ENCODE measurements at places on chromosomes 4 and X.

GRCh38 chr4:139242511-139243051 lies 37.4 kb downstream of the MGARP start:
- DNase-seq = no peak

DNA sequence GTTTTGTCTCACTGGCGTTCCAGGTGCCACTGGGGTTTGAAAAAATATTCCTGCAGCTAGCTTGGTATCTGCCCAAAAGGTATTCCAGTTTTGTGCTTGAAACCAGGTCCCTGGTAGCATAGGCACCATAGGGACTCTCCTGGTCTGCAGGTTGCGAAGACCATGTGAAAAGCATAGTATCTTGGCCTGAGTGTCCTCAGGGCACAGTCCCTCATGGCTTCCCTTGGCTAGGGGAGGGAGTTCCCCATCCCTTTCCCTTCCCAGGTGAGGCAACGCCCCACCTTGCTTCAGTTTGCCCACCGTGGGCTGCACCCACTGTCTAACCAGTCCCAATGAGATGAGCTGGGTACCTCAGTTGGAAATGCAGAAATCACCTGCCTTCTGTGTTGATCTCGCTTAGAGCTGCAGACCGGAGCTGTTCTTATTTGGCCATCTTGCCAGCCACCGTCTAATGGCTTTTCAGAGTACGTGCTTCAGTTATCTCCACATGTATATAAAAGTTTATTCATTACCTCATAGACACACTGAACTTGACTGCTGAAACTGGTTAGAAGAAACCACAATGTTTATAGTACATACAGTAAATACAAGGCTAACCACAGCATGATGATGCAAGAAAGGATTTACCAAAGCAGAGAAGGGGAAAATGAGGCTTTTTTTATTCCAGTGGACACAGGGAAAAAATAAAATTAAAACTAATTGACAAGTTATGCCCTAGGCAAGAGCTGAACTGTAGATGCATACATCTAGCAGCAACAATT lies 10.6 kb downstream of the PBDC1 start:
- DNase-seq = no peak

GRCh38 chr4:6938237-6938636 lies 28.6 kb downstream of the TBC1D14 start:
- DNase-seq = no peak

GRCh38 chr4:14864365-14865030 lies 137.8 kb upstream of the CPEB2 start:
- DNase-seq = no peak

DNA sequence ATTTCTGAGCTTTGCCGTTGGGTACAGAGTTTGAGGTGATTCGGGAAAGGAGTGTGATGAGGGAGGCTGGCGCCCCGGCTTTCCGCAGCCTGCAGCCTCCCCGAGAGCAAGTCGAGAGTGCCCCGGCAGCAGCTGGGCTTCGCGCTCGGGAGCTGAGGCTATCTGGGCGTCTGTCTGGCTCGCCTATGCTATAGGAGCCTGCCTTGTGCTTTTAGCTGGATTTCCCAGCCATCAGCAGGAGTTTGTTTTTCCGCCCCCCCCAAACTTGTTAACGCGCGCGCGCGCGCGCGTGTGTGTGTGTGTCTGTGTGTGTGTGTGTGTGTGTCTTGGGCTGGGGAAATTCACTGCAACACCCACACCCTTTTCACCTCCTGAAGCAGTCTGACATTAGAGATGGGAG lies 765 bp upstream of the DGKK start:
- no peak for DNase-seq

DNA sequence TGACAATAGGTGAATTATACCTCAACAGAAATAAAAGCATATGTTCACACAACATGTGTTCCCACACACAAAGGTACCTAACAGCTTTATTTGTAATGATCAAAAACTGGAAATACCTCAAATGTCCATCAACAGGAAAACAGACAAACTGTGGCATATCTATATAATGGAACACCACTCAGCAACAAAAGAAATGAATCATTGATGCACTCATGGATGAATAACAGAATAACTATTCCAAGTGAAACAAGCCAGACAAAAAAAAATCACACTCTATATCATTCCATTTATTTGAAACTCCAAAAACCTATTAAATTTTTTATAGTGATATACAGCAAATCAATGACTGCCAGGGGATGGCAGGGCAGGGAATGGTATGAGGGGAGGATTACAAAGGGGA lies 148.1 kb downstream of the PLS3 start:
- DNase-seq = no peak

DNA sequence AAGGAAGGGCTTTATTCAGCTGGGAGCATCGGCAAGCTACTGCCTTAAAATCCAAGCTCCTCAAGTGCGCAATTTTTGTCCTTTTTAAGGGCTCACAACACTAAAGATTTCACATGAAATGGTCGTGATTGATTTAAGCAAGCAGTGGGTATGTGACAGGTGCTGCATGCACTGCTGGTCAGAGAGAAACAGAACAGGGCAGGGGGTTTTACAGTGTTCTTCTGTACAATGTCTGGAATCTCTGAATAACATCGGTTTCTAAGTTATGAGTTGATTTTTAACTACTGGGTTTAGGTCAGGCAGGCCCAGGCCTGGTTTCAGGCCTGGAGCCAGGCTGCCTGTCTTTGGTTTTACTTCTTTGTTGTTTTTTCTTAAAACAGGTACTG lies 6.0 kb downstream of the UGT2B17 start:
- no peak for DNase-seq

DNA sequence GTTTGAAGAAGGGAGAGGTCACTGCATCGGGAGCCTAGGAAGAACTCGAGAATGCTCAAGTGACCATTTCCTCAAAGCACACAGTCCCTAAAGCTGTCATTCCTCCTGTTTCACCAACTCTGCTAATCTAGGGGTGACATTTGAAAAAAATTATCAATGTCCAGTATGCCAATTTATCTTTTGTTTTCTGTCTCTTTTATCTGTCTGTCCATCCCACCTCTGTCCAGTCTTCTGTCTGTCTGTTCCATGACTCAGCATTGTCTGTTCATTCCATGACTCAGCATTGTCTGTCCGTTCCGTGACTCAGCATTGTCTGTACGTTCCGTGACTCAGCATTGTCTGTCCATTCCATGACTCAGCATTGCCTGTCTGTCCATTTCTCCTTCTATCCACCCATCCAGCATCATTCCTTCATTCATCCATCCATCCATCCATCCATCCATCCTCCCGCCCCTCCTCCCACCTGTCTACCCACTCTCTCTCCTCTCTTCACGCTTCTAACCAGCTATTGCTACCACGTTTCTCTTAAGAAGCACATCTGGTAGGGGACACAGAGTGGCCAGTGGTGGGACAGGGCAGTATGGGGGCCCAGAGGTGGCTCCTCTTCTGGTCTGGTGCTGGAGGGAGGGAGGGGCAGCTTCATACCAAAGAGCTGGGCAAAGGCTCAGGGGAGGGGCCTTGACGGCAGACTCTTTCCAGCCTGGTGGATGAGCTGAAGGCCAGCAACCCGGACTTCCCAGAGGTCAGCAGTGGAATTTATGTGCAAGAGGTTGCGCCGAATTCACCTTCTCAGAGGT lies 34.1 kb downstream of the HTRA3 start:
- no peak for DNase-seq

DNA sequence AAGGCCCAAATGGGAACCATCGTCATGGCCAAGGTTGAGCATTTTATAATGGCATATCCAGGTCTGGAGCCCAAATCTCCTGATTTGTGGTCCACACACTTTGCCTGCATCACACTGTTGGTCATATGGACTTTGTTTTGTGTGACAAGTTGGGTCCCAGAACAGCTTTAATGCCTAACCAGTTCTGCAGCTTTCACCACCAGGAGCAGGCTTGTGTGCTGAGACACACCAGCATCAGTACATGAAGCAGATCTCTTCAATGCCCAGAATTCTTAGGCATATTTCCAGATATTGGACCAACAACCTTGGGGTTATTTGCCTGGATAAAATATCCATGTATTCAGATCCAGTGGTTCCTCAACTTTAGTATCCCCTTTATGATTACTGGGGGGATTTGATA lies 371.3 kb downstream of the FBXW7 start:
- DNase-seq = no peak

GRCh38 chr4:10095296-10095991 lies 21.2 kb downstream of the WDR1 start:
- DNase-seq = no peak

DNA sequence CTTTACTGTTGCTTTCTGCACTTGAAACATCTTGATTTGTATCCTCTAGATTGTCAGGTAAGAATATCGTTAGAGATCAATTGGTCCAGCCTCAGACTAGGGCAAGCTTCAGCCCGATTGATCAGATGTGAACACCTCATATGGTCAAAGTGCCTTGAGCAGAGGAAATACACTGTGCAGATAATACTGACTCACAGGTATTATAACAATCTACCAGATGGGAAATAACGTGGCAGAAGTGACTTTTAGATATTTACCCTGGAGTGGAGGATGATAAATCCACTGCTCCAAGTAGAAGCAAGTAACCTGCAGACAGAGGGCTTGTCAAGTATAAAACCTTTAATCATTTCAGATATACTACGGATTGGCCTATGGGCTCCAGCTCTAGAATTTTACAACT lies 17.9 kb downstream of the VEGFC start:
- no peak for DNase-seq

DNA sequence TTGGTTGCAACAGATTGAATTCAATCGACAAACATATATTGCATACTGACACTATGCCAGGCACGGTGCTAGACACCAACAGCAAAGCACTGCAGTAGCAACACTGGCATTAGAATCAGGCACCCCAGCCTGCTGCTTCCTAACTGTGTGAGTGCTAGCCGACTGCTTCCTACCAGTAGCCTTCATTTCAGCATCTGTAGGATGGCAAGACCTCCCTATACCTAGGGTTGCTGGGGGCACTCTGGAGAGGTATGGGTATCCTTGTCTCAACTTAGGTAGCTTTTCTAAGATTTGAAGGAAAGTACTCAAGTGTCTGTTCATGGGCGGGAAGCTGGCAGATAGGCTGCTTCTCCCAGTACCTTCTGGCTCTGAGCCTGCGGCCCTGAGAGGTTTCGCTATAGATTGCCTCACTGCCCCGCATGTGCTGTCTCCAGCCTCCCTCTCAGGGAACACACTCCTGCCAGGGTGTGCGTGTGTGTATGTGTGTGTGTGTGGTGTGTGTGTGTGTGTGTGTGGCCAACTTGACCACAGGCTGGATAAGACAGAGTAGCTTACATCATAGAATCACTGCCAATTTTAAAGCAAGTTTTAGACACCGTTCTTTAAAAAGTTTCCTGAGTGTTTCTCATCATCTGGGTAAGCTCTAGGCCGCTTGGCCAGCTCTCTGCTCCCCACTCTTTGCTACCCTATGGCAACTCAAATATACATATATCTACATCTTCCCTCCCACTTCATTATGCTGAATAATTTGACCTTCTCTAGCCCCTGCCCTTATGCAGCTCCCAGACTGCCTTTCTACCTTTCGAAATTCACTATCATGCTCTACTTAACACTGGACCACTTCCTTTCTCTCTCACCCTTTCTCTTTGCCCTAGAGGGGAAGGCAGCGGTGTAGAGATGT lies 97.0 kb upstream of the PJA1 start:
- no peak for DNase-seq

DNA sequence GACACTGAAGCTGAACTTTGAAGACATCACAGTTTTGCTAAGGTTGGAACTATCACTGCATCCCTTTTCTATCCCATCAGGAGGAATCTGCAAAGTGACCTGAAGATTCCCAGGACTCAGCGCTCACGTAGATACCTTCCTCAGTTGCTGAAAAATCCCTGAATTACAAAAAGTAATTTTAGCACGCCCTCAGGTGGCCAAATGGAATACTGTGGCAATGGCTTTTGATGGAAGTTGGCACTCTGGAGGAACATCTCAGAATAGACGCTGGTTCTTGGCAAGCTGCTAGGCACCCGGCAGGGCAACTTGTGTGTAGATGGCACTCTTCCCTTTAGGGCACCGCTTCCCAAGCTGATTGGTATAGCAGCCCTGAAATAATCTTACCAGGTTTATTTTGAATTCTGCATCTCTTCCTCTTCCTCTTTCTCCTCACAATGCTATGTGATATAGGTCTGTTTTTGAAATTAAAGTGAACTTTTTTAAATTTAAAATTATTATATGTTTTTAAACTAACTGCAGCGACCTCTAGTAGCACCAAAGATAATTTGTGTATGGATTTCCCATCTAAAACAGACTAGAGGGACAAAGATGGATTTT lies 16.3 kb upstream of the ESX1 start:
- DNase-seq = no peak

DNA sequence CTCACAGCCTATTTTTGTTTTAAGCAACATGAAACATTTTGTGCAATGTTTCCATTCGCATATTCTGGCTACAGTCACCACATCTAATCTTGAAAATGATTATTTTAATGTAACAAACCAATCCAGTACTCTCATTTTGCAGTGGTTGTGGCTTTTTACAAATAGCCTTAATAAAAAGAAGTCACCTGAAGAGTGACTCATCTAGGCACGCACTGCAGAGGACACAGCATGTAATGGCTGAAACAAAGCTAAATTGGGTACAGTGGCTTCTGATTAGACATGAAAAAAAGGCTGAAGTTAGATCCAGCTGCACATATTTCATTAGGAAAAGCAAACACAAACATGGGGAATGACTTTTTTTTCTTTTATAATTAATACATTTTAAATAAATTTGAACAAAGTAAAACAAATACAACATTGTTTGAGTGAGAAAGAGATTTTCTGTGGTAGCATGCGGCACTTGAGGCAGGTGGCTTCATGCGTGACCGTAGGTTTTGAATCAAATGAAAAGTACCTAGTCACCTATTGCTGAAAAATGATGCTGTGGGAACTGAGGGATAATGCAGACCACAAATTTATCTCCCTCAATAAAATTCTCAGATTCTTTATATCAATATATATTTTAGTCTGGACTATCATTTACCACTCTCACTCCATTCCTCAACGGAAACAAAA lies 240.8 kb upstream of the DDX53 start:
- DNase-seq = no peak
